Renal cortical epithelial cell (primary cell): ENCODE measurements at places on chromosomes 16 and 17.

GRCh38 chr17:60155815-60156214 lies 6.0 kb downstream of the CA4 start:
- no peak for DNase-seq

DNA sequence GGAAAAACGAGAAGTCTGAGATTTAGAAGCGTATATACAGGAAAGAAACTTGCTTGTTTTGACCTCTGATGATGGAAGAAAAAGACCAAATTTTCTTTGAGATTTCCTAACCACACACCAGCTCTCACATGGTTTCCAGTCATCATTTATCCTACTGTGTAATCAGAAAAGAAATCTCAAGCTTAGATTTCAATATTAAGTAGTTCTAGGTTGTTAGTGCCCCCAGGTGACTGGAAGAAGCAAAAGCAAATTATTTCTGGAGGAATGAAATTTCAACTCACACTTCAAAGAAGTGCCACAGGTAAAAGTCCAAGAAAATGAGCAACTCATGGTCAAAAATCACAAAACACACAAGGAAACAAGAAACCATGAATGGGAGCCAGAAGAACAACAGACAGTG lies 51.8 kb upstream of the KDM6B start:
- DNase-seq: peak; percentile 57

- DNase-seq: peak; percentile 32
Observed at GRCh38 chr16:46629331-46630219, 8.4 kb upstream of the SHCBP1 start.

- DNase-seq: peak; percentile 73
Observed at GRCh38 chr17:30586818-30587595, 109.8 kb downstream of the GOSR1 start.

GRCh38 chr16:65309354-65309753 lies 187.5 kb upstream of the CDH11 start:
- no peak for DNase-seq

GRCh38 chr16:30655815-30656347 lies 2.4 kb upstream of the FBRS start:
- no peak for DNase-seq

- no peak for DNase-seq
Observed at GRCh38 chr16:4060009-4060408, 56.2 kb downstream of the ADCY9 start.

- DNase-seq: no peak
Observed at GRCh38 chr17:15265131-15265530, at the start of gene PMP22. Gene PMP22, minus strand, starts transcription at chr17:15265326. Its CDS starts 4,599 bp downstream, at chr17:15260727.

- DNase-seq: no peak
Observed at GRCh38 chr16:73308771-73309170, 260.8 kb upstream of the ZFHX3 start.

DNA sequence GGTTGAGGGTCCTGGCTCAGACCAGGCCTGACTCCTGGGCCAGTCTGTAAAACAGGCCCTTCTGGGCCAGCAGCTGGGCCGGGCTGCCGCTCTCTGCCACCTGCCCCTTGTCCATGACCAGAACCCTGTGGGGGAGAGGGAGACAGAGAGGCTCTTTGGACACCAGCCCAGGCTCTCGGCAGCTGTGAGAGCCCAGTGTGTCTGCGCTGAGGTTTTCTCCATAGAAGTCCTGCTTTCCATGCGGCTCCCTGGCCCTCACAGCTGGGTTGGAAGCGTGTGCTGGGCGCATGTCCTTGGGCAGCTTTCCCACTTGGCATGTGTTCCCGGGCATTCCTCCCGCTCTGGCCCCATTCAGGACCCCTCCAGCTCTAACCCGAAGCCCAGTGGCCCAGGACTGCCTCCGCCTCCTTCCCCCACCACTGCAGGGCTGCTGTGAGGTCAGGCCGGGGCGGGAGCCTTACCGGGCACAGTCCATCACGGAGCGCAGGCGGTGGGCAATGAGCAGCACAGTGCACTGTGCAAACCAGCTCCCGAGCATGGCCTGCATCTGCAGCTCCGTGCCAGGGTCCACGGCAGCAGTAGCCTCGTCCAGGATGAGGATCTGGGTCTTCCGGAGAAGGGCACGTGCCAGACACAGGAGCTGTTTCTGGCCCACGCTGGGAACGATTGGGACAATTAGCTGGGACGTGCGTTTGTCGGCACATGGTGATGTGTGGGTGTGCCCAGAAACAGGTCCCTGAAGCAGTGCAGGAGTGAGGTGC lies 73.0 kb downstream of the ABCC6 start:
- DNase-seq: peak; percentile 26

- no peak for DNase-seq
Observed at GRCh38 chr16:82134846-82135245, 35.2 kb downstream of the MPHOSPH6 start.

GRCh38 chr17:31560616-31561235 lies 169.3 kb downstream of the RAB11FIP4 start:
- DNase-seq: no peak

DNA sequence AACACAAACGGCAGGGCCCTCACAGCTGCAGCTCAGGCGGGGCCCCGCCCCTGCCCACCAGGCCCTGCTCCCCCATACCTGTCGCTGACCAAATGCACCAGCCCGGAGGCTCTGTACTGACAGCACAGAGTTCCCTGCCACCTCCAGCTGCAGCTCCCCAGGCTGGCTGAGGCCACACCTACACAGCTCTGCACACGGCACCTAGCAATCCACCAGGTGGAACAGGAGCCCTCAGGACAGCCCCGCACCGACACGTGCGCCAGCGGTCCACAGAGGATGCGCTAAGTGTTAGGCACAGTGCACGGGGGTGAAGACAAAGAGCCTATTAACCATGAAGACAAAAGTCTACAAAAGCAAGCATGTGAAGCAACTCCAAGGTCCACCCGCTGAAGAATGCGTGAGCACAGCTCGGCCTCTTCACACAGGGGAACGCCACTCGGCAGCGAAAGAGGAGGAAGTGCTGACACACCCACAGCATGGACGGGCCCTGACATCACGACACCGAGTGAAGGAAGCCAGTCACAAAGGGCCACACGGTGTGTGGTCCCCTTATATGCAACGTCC lies 5.4 kb downstream of the ZCCHC14 start:
- peak; percentile 69 for DNase-seq

- DNase-seq: no peak
Observed at GRCh38 chr16:77603656-77604055, 118.7 kb upstream of the NUDT7 start.

- DNase-seq: no peak
Observed at GRCh38 chr17:77326076-77326591, 185.4 kb downstream of the SEC14L1 start.

DNA sequence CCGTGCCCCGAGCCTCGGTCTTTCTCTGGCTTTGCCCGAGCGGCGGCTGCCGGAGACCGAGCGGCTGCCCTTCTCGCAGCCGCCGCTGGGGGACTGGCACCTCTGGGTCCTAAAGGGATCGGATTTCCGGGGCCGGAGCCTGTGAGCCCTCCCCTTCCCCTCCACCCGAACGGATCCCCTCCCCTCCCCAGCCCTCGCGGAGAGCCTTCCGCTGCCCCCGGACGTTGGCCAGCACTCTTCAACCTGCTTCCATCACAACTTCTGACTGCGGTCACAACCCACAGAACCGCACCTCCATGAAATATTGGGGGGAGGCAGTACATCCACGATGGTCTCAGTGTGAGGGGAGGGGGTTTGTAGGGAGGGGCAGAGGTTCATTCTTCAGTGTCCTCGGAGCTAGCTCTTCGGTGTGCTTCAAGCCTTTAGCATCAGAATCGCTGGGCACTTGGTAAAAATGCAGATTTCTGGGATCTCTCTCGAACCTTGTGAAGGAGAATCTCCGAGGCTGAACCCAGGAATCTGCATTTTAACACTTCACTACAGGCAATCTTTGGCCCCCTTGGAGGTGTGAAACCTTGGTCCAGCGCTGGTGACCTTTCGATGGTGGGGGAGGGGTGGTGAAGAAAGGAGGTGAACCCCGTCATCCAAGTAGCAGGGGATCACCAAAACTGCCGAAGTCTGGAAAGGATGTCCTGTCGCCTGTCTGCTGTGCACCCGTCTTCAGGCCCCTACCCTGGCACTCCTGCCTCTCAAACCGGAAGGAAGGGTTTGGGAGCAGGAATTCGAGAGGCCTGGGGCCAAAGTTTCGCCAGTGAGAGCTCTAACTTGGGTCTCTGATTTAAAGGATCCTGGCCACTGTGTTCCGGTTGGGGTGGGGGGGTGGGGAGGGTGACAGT lies 812 bp upstream of the PPP1R9B start:
- DNase-seq: peak; percentile 70

DNA sequence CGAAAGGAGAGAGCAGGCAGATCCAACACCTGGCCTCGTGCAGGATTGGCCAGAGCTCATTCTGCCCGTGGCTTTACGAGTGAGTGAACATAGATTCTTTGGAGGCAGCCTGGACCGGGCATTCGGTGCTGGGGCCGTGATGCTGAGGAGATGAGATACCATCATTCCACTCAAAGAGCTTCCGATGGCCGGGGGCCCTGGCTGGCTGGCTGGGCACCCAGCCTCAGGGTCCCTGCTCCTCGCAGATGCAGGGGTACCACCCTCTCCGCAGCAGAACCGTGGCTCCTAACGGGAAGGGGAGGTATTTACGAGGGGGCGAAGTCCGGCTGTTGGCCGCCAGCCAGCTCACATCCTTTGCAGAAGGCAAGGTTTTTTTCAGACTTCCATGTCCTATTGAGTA lies 66.1 kb upstream of the FOXF1 start:
- no peak for DNase-seq

DNA sequence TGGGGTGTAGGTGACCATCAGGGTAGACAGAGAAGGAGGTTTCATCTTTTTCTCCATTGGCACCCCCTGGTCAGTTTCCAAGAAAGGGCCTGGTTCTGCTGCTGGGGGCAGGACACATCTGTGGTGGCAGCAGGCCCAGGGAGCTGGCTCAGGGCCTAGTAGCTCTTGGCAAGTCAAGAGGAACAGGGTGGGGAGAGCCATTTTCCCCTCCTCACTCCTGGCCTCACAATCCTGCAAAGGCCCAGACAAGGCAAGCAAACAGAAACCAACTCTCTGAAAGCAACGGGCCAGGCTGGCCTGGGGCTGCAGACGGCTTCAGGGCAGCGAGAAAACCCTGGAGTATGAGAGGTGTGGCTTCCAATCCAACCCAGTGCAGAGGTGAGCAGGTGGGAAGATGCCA lies 192.9 kb upstream of the DYNLRB2 start:
- DNase-seq: no peak

DNA sequence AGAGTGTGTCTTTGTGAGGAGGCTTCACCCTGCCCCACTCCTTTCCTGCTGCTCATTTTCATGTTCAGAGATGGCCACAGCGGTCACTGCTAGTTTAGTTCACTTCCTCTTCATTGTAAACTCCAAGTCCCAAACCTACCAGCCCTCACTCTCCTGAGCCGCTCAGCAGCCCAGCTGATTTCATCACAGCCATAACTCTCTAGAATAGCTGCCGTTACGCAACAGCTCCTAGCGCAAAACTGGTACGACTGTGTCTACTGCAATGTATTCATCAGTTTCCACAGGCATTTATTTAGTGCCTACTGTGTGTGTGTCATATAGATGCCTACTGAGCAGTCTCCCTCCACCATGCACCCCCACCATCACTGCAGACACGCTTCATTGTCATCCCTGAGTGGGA lies 233.5 kb upstream of the RPL38 start:
- no peak for DNase-seq

DNA sequence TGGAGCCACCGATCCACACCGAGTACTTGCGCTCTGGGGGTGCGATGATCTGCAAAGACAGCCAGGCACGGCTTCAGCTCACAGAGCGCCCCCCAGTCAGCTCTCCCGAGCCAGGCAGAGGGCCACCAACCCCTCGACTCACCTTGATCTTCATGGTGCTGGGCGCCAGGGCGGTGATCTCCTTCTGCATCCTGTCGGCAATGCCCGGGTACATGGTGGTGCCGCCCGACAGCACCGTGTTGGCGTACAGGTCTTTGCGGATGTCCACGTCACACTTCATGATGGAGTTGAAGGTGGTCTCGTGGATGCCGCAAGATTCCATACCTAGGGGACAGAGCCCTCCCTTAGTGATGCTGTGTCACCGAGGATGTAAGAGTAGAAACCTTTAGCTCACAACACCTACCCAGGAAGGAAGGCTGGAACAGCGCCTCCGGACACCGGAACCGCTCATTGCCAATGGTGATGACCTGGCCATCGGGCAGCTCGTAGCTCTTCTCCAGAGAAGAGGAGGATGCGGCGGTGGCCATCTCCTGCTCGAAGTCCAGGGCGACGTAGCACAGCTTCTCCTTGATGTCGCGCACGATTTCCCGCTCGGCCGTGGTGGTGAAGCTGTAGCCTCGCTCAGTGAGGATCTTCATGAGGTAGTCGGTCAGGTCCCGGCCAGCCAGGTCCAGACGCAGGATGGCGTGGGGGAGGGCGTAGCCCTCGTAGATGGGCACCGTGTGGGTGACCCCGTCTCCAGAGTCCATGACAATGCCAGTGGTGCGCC lies 1.6 kb downstream of the ACTG1 start:
- no peak for DNase-seq

GRCh38 chr16:55542459-55543082 lies 23.9 kb upstream of the CAPNS2 start:
- peak; percentile 69 for DNase-seq

DNA sequence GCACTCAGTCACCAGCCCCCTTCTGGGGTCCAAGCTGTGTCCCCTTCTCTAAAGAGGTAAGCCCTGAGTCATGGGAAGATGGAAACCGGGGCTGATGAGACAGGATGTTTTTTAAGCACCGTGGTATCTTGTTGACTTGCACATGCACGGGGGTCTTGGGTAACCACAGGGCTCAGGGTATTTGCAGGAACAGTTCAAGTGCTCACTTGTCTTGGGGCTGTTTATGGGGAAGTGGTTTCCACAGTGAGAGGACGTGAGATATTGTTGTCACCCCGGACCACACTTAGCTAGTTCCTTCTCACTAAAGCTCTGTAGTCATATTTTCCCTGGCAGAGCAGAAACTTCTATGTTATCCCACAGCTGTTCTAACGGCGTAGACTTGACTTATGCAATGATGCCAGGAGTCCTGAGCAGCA lies 7.7 kb downstream of the CCL3L1 start:
- no peak for DNase-seq

- DNase-seq: no peak
Observed at GRCh38 chr16:54482892-54483574, 196.4 kb upstream of the IRX3 start.

- no peak for DNase-seq
Observed at GRCh38 chr16:63038397-63039106, 1002.3 kb upstream of the CDH8 start.

DNA sequence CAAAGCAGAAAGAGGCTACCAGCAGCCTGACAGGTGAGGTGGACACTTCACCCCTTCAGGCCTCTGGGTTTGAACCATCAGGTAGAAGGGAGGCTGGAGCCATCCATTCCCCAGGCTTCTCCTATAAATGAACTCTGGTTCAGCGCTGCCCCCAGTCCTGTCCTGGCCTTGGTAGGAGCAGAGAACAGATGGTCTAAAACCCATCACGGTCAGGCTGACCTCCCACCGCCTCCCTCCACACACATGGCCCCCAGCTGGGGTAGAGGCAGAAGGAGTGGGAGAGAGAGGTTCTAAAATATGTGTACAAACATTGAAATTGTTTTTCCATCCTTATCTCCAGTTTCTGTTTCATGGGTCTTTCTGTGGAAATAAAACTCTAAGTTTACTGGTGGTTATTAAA lies 59.7 kb upstream of the DNAJA2 start:
- DNase-seq: no peak
